T1000 (cell line): ENCODE measurements at places on chromosomes 7 and 10.

GRCh38 chr7:76394957-76395356 lies 14.5 kb downstream of the SSC4D start:
- no peak for DNase-seq

GRCh38 chr10:121792198-121792597 lies 135.6 kb downstream of the ATE1 start:
- no peak for DNase-seq

GRCh38 chr7:19413443-19413965 lies 268.3 kb upstream of the FERD3L start:
- DNase-seq = no peak

GRCh38 chr7:130369110-130369711 lies 11.1 kb upstream of the CPA1 start:
- no peak for DNase-seq

GRCh38 chr10:44828508-44829142 lies 82.5 kb upstream of the TMEM72 start:
- DNase-seq = no peak

DNA sequence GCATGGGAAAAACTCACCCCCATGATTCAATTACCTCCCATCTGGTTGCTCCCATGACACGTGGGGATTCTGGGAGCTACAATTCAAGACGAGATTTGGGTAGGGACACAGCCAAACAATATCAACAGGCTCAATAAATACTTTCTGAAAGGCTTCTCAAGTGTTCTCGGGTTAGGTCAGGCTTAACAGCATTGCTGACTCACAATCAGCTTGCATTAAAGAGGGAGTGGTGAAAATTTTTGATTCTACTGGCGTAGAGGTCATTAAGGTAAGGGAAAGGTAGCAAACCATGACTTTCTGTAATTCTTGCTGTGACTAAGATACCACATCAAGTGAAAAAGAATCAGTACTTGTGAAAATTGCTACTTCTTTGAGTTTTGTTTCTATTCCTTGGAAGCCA lies 126.4 kb downstream of the JCAD start:
- no peak for DNase-seq

- no peak for DNase-seq
Measured at GRCh38 chr7:85407391-85407790, 220.5 kb upstream of the SEMA3D start.

- DNase-seq = no peak
Measured at GRCh38 chr10:2985729-2986232, 81.6 kb upstream of the PFKP start.

GRCh38 chr10:76149182-76149581 lies 717.8 kb downstream of the LRMDA start:
- no peak for DNase-seq
